ENCODE measurements at places on chromosomes 7 and 10.

GRCh38 chr7:18018296-18019215 is 9.1 kb downstream of the PRPS1L1 start:
- no peak for DNase-seq

GRCh38 chr7:32905175-32905662 is 13.7 kb upstream of the KBTBD2 start:
- DNase-seq = peak; percentile 80

GRCh38 chr7:16558761-16559302 is 32.2 kb downstream of the LRRC72 start:
- no peak for DNase-seq

- DNase-seq = no peak
Observed at GRCh38 chr10:129622736-129623135, 155.7 kb downstream of the MGMT start.

DNA sequence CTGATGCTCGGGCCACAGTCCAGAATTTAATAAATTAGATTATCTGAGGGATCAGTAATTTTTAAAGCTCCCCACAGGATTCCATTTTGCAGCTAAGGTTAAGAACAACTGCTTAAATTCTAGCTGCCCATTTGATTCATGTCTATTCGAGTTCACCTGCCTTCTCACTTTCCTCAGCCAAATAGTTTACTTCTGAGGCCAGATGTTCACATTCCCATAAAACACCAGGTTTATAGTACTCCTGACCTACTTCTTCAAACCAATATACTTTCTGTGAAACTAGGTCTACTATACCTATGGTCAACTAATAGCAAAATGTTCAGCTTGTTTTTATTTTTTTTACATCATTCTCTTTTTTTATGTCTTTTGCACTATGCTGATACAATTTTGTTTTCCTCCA is 86.3 kb downstream of the GPR158 start:
- DNase-seq = no peak

DNA sequence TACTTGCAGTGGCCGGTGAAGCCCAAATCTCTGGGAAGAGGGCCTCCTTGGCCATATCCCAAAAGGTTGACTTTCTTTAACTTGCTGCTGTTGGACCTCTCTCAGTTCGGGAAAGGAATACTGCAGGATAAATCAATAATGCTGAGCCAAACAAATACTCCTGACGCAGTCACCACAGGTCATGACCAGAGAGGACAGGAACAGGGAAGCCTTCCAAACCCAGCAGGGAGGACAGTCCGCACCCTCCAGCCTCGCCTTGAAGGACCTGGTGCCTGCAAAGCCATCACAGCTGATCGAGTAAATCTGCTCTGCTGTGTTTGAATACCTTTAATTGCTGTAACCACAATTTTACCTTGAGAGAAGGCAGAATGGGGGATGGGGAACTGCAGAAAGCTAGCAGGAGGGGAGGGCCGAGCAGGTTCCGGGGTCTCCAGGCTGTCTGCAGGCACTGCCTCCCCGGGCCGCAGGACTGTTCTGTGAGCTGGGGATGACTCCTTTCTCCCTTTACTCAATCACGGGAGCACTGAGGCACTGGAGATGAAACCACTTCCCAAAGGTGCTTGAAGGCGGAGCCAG is 20.8 kb upstream of the INSIG1 start:
- DNase-seq = no peak

DNA sequence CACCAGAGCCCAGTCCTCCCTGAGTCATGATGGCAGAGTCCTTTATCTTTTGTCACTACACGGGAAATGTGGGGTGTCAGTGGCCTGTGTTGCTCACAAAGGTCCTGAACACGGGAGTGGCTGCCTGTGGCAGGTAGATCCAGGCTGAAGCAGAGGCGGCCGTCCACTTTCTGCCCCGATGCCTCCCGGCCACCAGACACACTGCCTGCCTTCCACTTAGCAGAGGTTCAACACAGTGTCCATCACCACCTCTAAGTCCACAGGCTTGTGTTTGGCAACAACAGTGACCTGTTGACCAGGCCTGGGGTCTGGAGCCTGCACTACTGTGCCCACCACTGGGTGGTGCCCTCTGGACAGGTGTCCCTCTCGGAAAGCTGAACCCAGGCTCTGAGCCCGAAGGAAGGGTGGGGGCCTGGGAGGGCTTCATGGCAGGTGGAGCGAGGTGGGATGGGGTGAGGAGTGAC is 49.9 kb upstream of the CAMK2B start:
- DNase-seq = no peak

DNA sequence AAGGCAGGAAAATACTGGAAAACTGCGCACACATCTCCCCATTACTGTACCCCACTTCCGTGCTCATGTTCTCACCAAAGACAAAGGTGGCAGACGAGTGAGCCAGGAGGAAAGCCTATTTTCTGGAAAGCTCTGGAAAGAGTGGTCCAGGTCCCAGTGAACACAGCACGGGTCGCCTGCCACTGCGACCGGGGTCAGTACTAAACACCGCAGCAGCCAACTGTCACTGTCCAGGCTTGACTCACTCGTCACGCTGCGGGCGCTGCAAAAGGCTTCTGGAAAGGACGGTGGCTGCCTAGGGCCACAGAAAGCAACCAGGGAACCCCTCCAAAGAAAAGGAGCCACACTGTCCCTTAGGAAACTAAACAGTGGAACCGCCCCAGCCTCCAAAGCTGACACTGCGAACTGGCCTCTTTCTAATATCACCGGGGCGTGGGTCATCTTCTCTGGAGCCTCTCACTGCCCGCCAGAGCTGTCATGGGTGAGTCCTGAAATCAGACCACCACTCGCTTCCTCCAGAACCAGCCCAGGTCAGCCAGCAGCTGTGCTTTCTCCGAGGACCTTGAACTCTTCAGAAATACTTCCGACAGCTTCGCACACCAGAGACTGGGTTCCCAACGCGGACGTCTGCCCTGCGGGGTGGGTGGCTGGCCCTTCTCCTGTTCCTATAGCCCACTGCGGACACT is 4.0 kb downstream of the RADIL start:
- no peak for DNase-seq

DNA sequence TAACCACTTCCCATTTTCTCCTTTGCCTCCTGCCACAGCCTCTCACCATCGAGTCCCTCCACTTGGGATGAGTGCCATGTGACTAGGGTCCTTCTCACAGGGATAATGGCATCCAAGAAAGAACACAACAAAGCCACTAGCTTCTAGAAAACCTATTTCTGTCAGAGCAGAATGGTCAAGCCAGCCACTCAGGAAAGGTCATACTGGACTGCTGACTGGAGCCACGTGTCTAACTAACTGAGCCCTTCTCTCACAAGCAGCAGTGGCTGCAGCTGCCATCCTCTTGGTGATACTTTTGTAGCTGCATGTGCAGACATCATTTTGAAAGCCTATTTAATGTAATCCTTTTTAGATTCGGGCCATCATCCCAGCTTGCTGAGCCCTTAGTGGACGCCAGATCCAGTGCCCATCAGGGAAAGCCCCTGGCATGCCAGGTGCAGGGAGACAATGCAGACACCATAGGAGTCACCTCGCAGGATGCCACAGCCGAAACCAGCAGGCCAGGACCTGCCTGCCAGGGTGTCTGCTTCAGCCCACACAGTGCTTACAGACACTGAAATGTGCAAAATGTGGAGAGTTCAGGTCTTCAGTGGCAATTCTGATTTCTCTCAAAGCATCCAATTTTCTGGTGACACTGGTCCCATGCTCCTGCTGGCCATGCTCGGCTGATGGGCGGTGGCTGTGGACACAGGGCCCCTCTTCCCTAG is 98.3 kb upstream of the DDC start:
- no peak for DNase-seq

DNA sequence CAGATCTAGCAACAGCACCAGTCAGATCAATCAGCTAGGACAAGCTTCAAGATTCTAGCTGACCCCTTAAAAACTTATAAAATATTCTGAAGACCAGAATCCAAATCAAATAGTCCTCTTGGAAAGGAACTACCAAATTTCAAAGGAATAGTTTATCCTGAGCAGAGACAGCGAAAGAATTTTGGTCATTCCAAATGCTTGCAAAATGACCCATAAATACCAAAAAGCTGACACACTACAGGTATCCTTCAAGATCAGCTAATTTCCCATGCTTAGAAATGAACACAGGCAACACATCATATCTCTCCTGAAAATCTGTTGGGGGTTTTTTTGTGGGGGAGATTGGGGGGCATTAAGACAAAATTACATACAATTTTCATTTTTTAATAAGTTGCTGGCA is 78.8 kb downstream of the PDSS1 start:
- DNase-seq = no peak

- no peak for DNase-seq
Observed at GRCh38 chr7:24039991-24040624, 243.9 kb upstream of the NPY start.

GRCh38 chr7:21617916-21618390 is 75.1 kb downstream of the DNAH11 start:
- DNase-seq = no peak

DNA sequence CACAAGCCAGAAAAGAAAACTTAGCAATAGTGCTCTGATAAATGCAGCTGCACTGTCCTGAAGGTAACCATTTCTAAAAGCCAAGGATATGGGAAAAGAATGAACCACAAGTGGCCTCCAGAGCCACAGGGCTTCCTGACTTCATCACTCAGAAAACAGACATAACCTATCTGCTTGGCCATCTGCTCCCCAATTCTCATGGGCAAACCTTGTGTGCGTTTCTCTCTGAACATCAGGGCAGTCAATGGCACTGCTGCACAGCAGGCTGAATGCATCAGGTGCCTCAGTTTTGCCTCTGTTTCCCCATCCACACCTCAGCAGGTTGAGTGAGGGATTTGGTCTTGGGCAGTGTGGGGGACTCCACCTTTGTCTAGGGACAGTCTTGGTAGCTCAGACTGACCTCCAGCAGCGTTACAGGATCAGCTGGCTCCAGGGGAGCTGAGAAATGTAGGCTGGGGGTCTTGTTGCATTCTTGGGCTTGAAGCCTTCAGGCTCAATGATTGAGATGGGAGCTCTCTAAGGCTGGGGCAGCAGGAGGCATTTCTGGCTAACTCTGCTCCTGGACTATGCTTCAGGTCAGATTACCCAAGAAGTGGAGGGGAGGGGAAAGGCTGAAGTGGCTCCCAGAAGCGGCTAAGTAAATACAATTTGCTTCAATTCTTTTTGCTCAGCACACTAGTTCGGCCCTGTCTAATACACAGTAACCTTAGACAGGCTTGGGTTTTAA is 23.6 kb upstream of the PDLIM1 start:
- no peak for DNase-seq

GRCh38 chr7:36571190-36571560 is 153.1 kb downstream of the AOAH start:
- no peak for DNase-seq

DNA sequence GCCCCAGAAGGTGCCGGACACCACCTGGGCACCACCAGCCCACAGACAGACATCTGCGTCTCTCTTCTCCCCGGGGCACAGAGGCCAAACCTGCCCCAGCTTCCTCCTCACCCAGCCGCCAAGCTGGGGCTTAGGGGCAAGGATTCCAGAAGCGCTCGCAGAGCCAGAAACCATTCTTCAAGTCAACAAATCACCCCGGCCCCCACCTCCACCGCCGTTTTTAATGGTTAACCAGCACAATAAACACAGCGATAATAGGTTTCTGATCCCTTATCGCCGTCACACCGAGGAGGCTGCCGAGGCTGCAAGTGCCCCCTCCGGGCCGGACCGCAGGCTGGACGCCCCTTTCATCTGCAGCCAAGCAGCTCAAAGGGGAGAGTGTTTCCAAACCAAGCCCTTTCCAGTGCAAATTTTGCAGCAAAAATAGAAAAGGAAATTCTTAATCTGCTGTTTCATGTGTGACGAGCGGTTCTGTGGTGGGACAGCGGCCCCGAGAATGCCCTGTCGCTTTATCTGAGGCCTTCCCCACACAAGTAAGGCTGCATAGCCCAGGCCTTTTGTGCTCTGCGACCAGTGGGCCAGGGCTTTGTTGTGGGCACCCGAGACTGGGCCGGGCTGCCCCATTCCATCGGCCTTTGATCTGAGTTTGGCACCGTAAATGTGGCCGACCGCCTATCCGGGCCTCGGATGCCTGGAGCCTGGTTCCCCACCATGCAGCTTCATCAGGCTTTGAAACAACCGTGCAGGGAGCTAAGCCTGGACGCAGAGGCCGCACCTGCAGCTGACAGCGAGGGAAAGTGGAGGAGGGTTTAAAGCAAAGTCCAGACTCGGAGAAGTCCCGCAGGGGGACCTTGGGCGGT is 83.2 kb downstream of the FOXL3 start:
- no peak for DNase-seq

GRCh38 chr7:91266067-91266688 is 1.9 kb downstream of the FZD1 start:
- DNase-seq = no peak

DNA sequence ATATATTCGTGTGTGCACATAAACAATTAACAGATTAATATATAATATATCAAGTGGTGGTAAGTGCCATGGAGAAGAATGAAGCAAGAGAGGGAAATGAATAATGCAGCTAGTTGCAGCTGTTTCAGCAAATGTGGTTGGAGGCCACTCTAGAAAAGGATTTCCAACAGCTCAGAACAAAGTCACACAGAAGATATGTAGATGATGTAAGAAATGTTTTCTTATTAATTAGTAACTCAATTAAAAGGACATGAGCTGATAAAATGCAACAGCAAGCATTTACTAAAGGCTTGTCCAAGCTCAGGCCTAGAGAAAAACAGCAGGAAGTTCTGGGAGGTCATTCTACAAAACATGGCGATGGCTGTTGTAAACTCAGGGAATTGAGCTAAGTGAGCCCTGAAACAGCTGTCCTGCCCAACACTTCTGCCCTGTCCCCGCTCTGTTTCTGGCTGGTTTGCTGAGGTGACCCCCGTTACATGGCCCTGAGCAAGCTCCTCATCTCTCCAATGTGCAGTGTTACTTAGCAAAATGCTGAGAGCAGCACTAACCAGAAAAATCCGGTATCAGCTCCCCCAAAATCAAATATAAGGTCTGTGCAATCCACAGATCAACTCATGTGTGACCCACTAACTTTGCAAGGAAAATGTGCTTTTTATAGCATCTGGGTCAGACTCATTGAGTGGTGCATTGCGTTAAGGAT is 23.4 kb upstream of the C10orf67 start:
- no peak for DNase-seq

- no peak for DNase-seq
Observed at GRCh38 chr10:33743429-33743857, 409.0 kb upstream of the NRP1 start.

GRCh38 chr10:92857904-92858514 is 9.7 kb downstream of the EXOC6 start:
- no peak for DNase-seq

- no peak for DNase-seq
Observed at GRCh38 chr7:55241958-55242357, 123.2 kb upstream of the LANCL2 start.

DNA sequence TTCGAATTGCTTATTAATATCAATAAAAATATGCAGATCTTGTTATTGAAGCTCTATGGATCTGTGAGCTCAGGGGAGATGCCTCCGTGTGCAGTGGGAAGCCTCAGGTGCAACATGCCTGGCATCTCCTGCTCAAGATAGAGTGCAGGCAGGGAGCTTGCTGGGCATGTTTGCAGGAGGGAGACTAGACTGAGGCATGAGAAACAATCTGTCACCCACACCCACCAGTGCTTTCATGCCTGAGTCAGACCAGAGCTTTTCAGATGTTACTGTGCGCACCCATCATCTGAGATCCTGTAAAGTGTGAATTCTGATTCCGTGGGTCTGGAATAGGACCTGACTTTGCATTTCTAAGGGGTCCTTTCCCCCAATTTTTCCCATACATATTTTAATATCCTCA is 62.0 kb downstream of the ZNF33B start:
- no peak for DNase-seq

GRCh38 chr10:113663142-113663541 is 699 bp downstream of the NRAP start:
- DNase-seq = no peak

GRCh38 chr10:47033081-47033480 is 121.9 kb downstream of the PTPN20 start:
- DNase-seq = no peak
